Retina (tissue), 1 donor: ENCODE measurements at places on chromosomes 11 and 22.
A peak's percentile ranks its signal among the peaks of the same experiment; 100 is the strongest.

DNA sequence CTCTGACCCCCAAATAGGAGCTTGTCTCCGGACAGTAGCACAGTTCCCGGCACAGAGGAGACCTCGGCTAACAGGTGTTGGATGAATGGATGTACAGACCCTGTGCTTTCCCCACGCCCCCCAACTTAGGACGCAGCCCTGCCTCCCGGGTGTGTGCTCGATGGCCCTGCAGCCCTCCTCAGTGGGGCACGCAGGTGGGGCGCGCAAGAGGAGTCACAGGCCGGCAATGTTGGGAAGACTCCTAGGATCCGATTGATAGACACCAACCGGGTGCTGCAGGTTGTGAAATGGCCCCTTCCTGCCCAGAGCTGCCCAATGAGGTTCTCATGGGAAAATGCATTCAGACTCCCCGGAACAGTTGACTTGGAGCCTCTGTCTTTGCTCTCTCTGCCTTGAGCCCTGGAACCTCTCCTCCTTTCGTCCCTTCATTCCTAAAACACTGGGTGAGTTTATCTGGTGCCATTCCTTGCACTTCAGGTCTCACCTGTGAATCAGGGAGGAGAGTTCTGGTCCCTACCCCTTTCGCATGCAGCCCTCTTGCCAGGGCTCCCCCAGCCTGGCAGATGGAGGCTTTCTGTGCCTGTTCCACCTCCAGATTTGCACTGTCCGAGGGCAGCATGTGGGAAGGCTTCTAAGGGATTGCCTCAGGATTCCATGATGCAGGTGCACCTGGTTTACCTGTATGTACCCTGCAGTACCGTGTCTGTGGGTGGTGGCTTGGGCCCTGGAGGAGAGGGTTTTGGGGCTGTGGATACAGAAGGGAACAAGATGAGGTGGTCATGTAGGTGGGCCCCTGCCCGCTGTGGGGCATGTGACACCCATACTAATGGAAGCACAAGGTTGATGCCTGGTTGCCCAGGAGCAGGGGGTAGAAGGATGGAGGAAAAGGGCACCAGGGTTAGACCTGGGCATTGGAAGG lies 1.2 kb downstream of the MICALL1 start:
- DNase-seq = no peak

DNA sequence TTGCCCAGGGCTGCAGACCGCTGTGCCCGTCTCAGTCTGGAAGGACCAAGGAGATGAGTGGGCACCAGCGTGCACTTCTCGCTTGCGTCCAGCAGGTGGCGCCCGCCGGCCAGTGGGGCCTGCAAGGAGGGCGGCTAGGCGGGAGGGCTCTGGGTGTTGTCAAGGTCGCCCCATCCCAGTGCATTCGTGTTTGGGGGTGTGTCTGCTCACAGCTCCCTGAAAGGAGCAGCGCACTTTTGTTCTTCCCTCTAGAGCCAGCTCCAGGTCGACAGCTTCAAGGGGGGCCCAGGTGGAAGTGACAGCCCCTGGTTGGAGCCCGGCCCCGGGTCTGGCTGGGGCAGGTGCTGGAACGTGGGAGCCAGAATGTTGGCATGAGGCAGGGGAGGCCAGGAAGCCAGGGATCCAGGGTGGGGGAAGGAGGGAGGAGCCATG lies 23.4 kb upstream of the MPPED1 start:
- peak; percentile 93 for DNase-seq

GRCh38 chr11:80521592-80521991 lies 1080.8 kb upstream of the TENM4 start:
- DNase-seq = no peak

- DNase-seq = peak; percentile 98
These were observed 464 bp upstream of the CECR2 start for GRCh38 chr22:17368554-17369438.

- no peak for DNase-seq
These were observed 3.2 kb downstream of the CREB3L1 start for GRCh38 chr11:46280706-46281105.

GRCh38 chr22:37862570-37863325 lies 13.5 kb downstream of the EIF3L start:
- no peak for DNase-seq

DNA sequence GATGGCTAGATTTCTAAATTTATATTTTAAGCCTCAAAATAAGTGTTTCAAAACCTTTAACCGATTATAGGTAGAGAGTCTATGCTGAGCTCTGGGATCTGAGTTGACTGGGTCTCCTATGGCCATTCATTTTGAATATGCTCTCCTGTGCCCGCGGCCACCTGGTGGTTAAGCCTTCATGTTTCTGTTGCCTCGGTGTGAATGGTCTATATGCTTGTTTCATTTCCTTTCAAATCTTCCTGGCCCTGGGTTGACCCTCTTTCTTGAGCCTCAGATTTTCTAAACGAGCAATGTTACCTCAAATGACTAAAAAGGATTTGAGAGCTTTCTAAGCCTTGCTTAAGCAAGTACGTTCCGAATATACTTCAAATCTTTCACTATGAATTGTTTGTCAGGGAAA lies 789.4 kb upstream of the KIRREL3 start:
- peak; percentile 43 for DNase-seq

GRCh38 chr11:92552942-92553341 lies 328.3 kb downstream of the FAT3 start:
- DNase-seq = no peak

DNA sequence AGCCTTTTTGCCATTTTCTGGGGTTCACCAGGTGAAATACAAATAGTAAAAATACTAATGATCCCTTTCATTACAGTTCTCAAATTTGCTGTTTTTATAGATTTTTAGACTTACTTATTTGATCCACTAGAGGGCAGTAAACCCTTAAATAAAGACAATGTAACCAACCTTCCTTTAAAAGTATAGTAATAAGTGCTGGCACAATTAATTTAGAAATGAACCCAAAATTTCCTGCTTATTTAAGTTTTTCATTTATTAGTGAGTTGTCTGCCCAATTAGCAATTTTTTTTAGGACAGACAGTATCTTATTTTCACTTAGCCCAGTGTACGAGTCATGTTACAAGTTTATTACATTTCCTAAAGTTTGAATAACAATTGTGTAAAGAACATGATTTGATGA lies 4.7 kb downstream of the DDIAS start:
- peak; percentile 25 for DNase-seq

GRCh38 chr22:32411402-32411801 lies 645 bp downstream of the RTCB start:
- DNase-seq = no peak

GRCh38 chr11:1458340-1459218 lies 28.0 kb downstream of the MOB2 start:
- DNase-seq = no peak

GRCh38 chr22:50320671-50321325 lies 6.0 kb downstream of the DENND6B start:
- no peak for DNase-seq

GRCh38 chr11:85756401-85757200 lies 54.3 kb downstream of the SYTL2 start:
- DNase-seq = no peak

DNA sequence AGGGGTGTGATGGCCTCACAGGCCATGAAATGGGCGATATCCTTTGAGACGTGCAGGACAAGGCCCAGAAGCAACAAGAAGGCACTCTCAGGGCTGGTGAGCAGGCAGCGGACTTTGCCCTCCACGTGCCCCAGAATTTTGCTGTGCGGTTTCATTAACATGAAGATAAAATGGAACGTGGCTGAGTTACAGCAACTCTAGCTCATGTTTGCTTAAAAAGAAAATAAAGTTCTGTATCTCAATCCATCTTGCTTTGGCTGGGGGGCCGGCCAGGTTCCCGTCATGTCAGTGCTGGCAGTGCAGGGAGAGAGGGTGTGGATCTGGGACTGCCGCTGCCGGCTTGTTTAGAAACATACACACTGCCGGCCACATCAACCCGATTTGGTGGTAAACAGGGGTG lies 370.1 kb downstream of the OPCML start:
- DNase-seq = no peak

DNA sequence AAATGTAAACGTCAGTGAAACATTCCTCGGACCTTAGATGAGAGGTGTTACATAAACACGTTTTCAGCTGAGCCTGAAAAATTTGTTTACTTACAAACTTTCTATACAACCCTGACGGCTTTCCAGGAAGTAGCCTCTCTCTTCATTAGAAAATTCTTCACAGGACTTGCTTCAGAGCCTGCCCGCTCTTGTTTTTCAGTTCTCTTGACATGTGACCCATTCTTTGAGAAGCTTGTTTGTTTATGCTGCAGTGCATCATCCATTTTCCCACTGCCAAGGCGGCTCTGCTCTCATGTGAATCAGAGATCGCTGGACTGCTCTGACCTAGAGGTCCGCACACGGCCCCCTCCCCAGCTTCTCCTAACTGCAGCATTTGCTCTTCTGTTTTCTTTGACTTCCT lies 47.9 kb upstream of the ARHGAP42 start:
- DNase-seq = peak; percentile 27

DNA sequence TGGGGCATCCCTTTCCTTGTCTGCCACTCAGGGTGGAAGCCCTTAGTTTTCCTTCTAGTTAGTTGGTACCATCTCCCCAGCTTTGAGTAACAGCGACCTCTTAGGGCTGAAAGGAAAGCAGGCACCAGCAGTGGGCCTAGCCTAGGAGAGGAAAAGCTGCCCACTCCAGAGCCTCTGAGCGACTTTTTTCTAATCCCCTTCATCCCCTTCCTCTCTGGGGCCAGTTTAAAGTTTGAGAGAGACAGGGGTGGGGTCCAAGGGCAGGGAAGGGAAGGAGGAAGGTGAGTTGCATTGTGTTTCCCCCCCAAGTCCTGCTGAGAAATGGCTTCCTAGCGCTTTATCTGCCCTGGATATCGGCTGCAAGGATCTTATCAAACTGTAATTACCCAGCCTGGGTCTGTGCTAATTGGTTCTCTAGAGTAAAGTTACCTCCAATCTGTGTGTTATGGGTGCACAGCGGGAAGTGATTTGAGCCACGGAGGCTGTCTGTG lies 573.9 kb upstream of the CADM1 start:
- DNase-seq = peak; percentile 76

- no peak for DNase-seq
These were observed 136.1 kb downstream of the TENM4 start for GRCh38 chr11:79304599-79305212.

DNA sequence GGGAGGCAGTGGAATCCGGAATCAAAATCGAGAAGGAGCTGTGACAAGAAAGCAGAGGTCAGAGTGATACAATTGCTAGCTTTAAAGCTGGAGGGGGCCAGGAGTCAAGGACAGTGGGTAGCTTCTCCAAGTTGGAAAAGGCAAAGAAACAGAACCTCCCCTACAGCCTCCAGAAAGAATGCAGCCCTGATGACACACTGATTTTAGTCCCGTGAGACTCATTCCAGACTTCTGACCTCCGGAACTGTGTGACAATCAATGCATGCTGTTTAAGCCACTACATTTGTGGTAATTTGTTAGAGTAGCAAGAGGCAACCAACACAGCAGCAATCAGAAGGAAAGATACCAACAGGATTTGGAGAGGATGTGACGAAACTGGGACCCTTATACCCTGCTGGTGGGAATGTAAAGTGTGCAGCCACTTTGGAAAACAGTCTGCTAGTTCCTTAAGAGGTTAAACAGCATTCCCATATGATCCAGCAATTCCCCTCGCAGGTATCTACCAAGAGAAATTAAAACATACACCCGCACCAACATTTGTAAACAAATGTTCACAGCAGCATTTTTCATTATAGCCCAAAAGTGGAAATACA lies 66.7 kb downstream of the DSCAML1 start:
- no peak for DNase-seq

GRCh38 chr11:85076535-85077330 lies 550.4 kb downstream of the DLG2 start:
- no peak for DNase-seq

- no peak for DNase-seq
These were observed 824 bp upstream of the LGALS12 start for GRCh38 chr11:63504933-63505586.
